ENCODE measurements at places on chromosomes 1 and 21.

GRCh38 chr1:24769656-24770651, 24.7 kb downstream of the CLIC4 start:
- no peak for DNase-seq

DNA sequence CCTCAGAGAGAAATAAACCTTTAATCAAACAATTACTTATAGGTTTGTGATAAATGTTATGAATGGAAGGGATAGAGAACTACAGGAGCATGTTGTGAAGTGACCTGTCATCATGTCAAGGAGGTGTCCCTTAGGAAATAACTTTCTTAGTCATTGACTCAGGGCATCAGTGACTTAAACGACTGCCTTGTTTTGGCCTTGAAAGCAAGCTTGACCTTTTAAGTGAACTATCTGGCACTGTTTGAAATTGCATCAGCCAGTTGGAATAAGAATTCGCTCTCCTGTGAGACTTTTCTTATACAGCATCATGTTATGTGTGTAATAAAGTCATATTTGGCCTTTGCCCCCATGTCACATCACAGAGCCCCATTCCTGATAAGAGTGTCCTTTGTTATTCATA, 30.9 kb downstream of the LRRC8B start:
- no peak for DNase-seq

GRCh38 chr1:1035291-1035943, 15.5 kb downstream of the AGRN start:
- no peak for DNase-seq

- DNase-seq: no peak
Measured at GRCh38 chr21:31659286-31659535, 282 bp upstream of the SOD1 start.

DNA sequence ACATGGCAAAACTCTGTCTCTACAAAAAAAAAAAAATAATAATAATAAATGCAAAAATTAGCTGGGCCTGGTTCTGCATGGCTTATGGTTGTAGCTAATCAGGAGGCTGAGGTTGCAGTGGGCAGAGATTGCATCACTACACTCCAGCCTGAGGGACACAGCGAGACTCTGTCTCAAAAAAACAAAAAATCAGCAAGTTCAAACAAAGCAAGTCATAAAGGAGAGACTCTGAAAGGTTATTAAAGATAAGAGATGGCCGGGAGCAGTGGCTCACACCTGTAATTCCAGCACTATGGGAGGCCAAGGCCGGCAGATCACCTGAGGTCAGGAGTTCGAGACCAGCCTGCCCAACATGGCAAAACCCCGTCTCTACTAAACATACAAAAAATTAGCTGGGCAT, 28.8 kb downstream of the COP1 start:
- no peak for DNase-seq

- DNase-seq: no peak
Measured at GRCh38 chr1:156700736-156701531, 4.4 kb downstream of the CRABP2 start.

GRCh38 chr1:113940365-113941244, 11.5 kb downstream of the HIPK1 start:
- DNase-seq: peak; percentile 21

- DNase-seq: peak; percentile 13
Measured at GRCh38 chr1:31587720-31588423, 11.6 kb downstream of the TINAGL1 start.

DNA sequence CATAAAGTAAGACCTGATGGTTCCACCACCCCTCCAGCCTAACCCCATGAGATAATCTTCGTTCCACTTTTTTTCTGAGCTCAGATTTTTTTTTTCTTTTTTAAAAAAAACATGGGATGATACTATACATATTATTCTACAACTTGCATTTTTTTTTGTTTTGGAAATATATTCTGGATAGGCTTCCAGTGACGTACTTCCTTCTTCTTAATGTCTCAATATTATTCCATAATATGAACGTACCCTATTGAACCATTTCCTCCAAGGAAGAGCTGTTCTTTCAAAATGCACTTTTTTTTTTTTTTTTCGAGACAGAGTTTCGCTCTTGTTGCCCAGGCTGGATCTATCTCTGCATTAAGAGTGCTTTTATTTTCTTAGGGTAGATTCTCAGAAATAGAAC, 1.5 kb downstream of the EDEM3 start:
- no peak for DNase-seq

GRCh38 chr1:64956010-64956640, 10.2 kb downstream of the JAK1 start:
- DNase-seq: no peak

- no peak for DNase-seq
Measured at GRCh38 chr1:84757301-84757700, 67.0 kb upstream of the SSX2IP start.

DNA sequence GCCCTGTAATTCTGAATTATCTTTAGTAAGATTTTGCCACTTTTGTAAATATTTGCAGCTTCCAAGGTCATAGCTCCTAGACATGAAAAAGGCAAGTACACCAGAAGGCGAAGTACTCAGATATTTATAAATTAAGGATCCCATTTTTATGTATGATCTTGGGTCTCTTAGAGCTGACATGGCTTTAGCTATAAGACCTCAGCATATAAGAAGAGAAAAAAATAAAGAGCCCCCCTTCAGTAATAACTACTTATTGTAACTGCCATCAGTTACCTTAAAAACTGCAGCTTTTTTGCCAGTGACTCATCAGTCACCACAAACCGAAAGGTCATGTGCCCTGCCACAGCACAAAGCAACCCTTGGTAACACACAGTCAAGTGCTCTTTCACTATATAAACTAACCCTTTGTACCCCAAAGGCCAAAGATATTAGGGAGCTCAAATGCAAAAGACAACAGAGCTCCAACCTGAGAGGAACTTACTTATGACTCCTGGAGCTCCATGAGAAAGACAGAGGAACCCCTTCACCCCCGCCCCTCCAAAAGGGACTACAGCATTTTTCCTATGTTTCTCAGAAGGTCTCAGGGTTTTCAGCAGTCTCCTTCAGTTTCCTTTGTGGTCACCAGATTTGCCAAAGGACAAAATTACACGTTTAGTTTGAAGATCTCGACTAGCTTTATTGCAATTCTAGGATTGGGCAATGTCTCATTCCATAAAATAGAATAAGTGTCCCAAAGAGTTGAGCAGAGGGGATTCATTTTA, 219.8 kb upstream of the DUSP10 start:
- no peak for DNase-seq

GRCh38 chr1:51070011-51070410, 32.0 kb upstream of the C1orf185 start:
- DNase-seq: no peak

- no peak for DNase-seq
Measured at GRCh38 chr1:233655301-233655740, 41.4 kb downstream of the KCNK1 start.

DNA sequence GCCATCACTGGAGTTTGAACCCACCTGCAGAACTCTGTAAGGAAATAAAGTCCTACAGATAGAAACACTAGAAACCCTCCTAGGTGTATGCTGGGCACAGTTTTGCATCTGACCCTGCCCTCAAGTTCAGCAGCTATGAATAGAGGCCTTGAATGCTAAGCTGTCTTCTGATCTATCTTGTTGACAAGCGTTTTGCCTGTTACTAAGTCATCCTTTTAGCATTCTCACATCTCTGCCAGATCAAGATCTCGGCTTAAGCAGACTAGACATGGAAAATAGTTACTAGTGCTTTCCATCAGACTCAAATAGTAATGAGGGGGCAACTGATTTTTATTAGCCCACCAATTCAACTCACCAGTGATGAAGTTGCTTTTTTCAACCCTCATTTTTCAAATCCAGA, 10.5 kb downstream of the TBX15 start:
- DNase-seq: no peak

- no peak for DNase-seq
Measured at GRCh38 chr1:19353596-19353995, 41.5 kb downstream of the SLC66A1 start.

- no peak for DNase-seq
Measured at GRCh38 chr1:156497743-156498431, 2.7 kb downstream of the MEF2D start.

GRCh38 chr1:220342853-220343252, 70.6 kb upstream of the RAB3GAP2 start:
- no peak for DNase-seq

DNA sequence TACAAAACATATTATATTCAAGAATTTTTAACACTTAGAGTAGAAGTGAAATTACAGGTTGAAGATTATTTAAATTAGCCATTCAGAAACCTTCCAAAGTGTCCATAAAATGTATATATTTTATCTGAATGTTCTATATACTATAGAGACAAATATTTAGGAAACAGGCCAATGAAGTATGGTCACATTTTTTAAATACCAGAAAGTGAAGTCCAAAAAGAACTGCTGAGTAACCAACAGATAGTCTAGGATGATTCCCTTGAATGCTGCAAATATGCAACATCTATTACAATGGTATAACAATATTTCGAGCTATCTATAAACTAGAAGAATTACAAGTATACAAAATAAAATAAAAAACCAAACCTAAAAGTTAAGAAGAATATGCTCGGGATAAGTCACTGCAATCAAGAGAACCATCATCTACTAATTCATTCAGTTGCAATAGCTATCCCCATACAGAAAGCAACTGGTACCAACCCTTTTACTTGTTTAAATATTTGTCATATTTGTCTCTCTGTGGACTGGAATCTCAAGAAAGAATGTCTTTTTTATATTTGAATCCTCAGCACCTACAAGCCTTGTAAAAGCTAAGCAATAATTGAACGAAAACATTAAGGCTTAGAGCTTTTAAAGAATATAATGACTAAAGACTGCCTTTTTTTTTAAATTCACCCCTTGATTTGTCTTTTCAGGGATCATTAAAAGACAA, 8.1 kb downstream of the ODF2L start:
- DNase-seq: no peak

DNA sequence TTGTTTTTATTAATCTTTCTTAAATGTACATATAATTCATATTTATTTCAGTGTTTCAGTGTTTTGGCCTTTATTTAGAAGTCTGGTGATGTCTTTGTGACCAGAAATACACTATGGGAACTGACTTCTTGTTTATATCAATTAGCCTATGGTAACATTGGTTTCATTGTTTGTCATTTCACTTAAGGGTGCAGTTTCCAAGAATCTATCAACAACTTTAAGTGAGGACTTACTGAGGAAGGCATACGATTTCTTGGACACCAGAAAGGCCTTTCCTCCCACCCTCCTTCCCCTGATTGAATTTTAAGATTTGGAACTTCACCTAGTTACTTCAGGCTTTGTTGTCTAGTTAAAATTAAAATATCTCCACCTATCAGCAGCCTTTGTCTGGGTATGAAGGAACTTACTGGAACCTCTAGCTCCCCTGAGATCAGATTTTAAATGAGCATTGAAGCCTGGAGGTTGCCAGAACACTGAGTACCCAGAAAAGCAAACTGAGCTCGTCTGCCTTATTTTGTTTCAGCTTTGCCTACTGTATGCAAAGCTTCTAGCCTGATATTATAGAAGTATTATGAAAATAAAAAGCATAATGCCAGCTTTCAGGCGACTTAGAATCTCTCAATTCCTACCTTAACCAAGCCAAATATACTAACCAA, 34.2 kb downstream of the HLCS start:
- no peak for DNase-seq

DNA sequence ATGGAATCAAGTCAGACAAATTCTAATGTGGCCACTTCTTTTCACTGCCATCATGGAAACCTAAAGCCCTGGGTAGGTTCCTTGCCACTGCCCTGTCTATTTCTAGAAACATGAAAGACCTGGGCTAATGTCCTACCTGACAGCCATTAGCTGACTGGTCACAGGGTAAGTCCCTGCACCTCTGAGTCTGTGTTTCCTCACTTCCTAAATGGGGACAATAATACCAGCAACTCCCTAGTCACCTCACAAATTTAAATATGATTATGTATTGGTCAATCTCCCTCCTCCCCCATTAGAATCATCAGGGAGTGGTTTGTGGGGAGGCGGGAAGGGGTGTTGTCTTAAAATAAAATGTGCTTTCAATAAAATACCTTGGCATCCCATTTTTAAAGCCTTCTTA, 2.2 kb downstream of the CREG1 start:
- no peak for DNase-seq

DNA sequence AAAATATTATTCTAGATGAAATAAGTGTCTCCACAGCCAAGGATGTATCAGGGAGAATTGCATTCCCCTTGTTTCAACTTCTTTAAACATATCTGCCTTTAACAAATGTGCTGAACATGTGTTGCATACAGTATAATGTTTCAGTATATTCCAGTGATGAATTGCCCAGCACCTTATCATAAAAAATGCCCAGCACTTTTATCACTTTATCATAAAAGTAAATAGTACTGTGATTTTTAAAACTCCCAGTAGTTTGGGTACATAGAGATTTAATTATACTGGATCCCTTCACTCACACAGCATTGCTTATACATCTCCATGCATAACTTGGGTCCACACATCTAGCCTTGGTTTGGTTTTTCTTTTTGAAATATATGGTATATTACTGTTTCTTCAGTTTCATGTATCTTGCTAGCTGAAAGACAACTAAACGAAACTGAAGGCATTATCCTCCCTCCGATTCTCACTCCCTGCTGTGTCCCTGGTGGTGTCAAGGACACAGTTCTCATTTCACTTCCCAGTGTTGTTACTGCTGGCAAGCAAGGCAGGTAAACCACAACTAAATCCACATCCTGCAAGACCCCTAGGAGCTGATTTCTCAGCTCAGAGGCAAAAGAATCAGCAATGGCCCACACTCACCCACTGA, 118.2 kb upstream of the SLC44A3 start:
- no peak for DNase-seq

- no peak for DNase-seq
Measured at GRCh38 chr1:46194641-46195193, 3.5 kb downstream of the POMGNT1 start.

DNA sequence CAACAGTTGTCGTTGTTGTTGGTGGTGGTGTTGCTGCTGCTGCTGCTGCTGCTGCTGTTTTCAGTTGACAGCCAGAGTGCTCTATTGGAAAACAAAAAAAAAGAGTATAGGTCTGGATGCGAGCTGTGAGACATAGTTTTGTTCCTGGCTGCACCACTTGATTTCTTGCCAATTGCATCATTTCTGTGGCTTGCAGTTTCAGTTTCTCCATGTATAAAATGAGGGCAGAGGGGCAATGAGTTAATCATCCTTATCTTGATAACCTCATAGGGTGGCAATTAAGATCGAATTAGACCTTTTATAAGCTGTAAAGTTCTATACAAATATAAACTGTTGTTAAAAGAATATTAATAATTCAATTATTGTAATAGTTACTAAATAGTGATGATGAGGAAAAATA, 156.7 kb downstream of the DMRTA2 start:
- DNase-seq: no peak

DNA sequence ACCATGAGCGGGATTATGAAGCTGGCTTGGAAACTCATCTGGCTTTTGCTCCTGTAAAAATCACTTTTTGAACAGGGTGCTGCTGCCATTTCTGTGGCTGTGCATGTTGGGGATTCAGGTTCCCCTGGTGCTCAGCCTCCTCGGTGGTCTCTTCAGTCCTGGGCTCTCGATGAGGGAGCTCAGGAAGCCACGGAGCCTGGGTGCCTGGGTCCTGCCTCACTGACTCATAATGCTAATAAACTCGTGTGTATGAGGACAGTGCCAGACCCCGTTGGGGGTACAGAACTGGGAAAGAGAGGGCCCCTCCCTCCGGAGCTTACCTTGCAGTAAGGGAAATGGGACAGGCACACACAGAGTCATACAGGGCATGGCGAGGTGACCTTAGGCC, 5.8 kb downstream of the COQ8A start:
- DNase-seq: no peak

- no peak for DNase-seq
Measured at GRCh38 chr1:153791648-153792253, 16.5 kb downstream of the SLC27A3 start.

GRCh38 chr1:217109928-217110327, 386.7 kb upstream of the ESRRG start:
- DNase-seq: no peak

- no peak for DNase-seq
Measured at GRCh38 chr1:10181154-10181553, 29.2 kb upstream of the KIF1B start.

Measured in activated CD4-positive, alpha-beta T cell treated with anti-CD3 and anti-CD28 coated beads, Interleukin-2, amount 50 U/mL, for 24 hours (primary cell).